ENCODE measurements at places on chromosomes 1 and 21. TPM values are rescaled to one million over a fixed set of nuclear protein-coding genes. Genes with fewer than 3 reads are reported as not detected.

The TCEANC2 gene
- total RNA-seq = 6.5 TPM

The FOXO6 gene
- 2.8 TPM for total RNA-seq

The IVL gene
- total RNA-seq = not detected

- DNase-seq = no peak
These were observed 509.6 kb upstream of the CXADR start for GRCh38 chr21:17003258-17003615.

The OR2L5 gene
- not detected for total RNA-seq

- DNase-seq = no peak
These were observed 23.9 kb downstream of the MIGA1 start for GRCh38 chr1:77803371-77803770.

GRCh38 chr1:92186081-92186480 lies 31.6 kb upstream of the C1orf146 start:
- DNase-seq = no peak

DNA sequence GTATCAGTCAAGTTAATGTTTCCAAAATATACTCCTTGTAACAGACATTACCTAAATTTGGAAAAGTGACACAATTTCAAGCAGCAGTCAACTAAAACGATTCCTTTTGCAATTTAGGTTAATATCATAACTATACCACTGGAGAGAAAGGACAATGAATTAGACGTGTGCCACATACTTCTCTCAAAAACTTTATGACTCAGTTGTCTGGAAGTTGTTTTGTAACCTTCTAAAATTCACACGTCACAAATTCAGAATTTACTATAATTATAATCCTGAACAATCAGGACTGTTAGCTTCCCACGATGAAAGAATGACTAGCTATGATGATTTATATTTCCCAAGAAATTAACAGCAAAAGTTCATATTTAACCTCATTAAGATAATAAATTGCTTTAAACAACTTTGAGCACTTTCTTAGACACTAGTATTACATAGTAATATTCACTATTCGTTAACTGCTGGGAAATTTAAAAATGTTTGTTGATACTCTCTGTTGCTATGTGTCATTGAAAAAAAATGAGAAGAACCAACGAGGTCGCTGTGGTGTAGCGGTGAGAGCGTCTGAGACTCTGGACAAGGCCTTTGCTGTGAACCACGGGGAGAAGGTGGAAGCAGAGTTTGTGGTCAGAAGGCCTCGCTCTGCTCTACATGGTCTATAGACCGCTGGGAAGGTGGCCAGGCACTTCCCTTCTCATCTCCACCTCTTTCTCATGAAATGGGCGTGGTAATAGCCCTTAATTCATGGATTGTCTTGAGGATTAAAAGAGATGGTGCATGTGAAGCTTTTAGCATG lies 27.9 kb upstream of the BATF3 start:
- no peak for DNase-seq

The LCE1C gene
- total RNA-seq = not detected

The IGSF3 gene
- 41.5 TPM for total RNA-seq

DNA sequence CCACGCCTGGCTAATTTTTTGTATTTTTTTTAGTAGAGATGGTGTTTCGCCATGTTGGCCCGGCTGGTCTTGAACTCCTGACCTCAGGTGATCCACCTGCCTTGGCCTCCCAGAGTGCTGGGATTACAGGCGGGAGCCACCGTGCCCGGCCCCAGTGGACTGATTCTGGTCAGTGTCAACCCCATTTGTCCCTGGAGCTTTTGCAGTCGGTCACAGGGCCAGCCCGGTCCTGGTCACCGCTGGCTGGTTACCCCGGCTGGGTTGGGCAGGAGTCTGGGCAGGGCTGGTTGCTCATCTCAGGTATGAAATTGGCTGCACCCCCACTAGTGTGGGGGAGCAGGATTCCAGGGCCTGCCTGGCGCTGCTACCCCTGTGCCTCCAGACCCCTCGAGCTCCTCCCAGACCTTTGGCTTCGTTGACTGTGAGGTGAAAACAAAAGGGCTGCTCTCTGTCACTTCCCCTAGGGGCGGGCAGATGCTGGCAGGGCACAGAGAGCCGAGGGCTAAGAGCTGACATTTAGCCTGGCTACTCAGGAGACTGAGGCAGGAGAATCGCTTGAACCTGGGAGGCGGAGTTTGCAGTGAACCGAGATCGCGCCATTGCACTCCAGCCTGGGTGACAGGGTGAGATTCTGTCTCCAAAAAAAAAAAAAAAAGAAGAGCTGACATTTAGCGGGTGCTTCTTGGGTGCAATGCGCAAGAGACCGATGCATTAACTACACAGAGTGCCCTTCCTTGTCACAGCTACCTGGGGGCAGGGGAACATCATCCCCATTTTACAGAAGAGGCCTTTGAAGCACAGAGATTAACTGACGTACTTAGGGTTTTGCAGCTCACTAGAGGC lies 10.6 kb downstream of the TNFRSF1B start:
- no peak for DNase-seq

GRCh38 chr1:165068741-165069140 lies 287.8 kb downstream of the LMX1A start:
- DNase-seq = no peak

The DNAJC6 gene
- 7.1 TPM for total RNA-seq

The CYP4A11 gene
- total RNA-seq = not detected
